ENCODE measurements at places on chromosomes 2 and 18. TPM values are rescaled to one million over a fixed set of nuclear protein-coding genes. Genes with fewer than 3 reads are reported as not detected.

MOGAT1 gene
- total RNA-seq: not detected

SERPINB11 gene
- not detected for total RNA-seq

FRZB gene
- 71.4 TPM for total RNA-seq

DNA sequence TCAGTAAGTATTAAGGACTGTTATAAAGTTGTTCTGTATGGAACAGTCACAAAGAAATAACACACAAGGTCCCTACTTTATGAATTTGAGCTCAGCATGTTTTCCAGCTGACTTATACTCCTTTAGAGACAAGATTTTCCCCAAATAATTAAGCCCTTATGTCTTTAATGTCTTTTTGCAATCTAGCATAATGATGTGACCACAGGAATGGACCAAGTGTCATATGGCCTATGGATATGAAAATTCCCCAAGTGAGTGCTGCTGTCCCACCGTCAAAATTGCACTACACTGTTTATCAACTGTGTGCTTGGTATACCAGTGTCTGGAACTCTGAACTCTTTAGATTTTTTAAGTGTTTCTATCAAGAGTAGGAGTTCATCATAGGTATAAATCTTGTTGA lies 369.6 kb downstream of the PID1 start:
- DNase-seq: no peak

DNA sequence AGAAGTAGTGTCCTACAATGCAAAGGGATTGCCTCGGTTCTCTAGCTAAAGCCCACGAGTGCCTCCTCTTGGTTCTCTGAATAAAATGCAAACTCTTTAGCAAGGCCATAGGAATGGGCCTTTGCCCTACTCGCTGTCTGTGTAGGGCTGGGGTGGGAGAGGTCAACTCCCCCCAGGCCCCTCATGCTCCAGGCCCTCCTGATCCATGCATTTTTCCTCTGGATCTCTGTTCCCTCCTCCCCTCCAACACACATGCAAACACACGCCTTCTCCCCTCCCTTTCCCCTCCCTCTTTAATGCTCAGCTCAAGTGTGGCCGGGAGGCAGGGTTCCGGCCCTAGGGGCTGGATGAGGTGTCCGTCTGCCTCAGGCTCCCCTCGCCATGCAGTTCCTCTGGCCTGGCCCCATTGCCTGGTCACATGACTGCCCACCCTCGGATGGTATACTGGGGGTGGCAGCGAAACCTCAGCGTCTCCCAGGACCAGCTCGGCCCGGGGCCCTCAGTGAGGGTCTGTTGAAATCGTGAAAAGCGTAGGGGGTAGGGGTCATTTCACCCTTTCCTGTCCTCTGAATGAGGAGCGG lies 14.9 kb upstream of the KLF11 start:
- DNase-seq: no peak

DYSF gene
- 21.3 TPM for total RNA-seq

DNA sequence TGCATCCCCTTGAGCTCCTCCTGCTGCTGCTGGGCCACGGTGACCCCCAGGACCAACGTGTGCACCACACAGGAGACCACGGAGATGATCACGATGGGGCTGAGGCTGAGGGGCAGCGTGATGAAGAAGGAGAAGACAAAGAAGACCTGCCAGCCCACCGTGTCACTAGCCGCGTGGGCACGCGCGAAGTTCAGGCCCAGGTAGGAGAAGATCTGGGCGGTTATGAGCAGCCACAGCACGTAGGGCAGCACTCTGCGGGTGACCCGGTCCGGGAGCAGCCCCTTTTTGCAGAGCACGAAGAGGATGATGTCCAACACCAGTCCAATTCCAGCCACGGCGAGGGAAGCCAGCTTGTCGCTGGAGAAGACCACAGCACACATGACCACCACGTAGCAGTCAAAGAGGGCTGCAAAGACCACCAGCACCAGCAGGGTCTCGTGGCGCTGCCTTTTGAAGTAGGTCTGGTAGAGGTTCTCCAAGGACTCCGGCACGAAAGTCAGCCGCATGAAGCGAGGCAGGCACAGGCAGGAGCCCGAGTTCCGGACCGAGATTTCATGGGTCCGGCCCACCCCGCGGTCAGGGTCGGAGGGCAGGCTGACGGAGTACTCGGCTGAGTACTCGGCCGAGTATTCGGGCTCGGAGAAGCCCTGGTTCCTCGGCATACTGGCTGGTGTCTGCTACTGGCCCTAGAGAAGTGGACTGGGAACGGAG lies 1.6 kb downstream of the ADCY3 start:
- DNase-seq: peak; percentile 73

- no peak for DNase-seq
Measured at GRCh38 chr18:24043403-24043802, 28.8 kb downstream of the TTC39C start.

ACTG2 gene
- total RNA-seq: 416 TPM

DNA sequence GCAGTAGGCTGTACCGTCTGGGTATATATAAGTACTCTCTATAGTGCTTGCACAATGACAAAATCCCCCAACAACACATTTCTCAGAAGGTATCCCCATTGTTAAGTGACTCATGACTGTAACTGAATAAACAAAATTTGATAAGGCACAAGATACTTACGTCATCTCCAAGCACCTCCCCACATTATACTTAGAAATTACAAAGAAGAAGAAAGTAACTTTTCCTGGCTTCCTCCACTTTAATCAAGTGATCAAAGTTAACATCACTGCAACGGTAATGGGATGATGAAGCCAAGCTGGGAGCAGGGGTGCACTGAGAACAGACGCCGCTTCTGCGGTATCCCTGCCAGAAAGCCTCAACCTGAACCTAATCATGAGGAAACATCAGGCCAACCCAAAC lies 9.7 kb downstream of the TNS1 start:
- no peak for DNase-seq

- no peak for DNase-seq
Measured at GRCh38 chr2:143771939-143772338, 642.7 kb downstream of the ARHGAP15 start.

DNA sequence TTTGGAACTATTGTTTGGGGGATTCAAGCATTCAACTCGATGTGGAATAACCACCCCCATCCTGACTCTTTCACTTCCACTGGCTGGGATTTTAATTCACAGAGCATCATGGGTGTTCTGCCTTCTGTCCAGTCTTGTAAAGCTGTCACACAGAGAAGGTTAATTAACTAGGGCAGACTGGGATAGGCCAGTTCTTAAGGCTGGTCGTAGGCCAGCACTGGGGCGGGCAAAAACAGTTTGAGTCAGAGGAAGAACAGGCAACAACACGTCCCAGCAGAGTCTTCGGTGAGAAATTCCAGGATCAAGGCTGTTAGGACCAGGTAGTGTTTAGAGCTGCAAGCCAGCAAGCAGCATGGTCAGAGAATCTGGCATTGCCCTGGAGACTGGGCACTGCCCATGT lies 4.0 kb upstream of the RNF152 start:
- DNase-seq: no peak

GRCh38 chr2:166632616-166633015 lies 138.6 kb upstream of the SCN7A start:
- DNase-seq: no peak

PRSS56 gene
- total RNA-seq: not detected

LRP1B gene
- 0.94 TPM for total RNA-seq

- DNase-seq: no peak
Measured at GRCh38 chr18:5015213-5015612, 181.8 kb downstream of the AKAIN1 start.

- DNase-seq: no peak
Measured at GRCh38 chr2:11788461-11789124, 42.2 kb downstream of the LPIN1 start.

GRCh38 chr2:150228936-150229335 lies 258.5 kb downstream of the RND3 start:
- no peak for DNase-seq

GRCh38 chr2:128285329-128285931 lies 33.2 kb downstream of the HS6ST1 start:
- DNase-seq: peak; percentile 52

GRCh38 chr2:209380293-209380692 lies 43.6 kb upstream of the MAP2 start:
- DNase-seq: no peak

GRCh38 chr2:63544017-63544627 lies 44.2 kb downstream of the WDPCP start:
- DNase-seq: no peak

LIMS4 gene
- 22.4 TPM for total RNA-seq

CFC1 gene
- total RNA-seq: not detected

GRCh38 chr2:69366-70344 lies 23.4 kb upstream of the FAM110C start:
- DNase-seq: no peak

DNA sequence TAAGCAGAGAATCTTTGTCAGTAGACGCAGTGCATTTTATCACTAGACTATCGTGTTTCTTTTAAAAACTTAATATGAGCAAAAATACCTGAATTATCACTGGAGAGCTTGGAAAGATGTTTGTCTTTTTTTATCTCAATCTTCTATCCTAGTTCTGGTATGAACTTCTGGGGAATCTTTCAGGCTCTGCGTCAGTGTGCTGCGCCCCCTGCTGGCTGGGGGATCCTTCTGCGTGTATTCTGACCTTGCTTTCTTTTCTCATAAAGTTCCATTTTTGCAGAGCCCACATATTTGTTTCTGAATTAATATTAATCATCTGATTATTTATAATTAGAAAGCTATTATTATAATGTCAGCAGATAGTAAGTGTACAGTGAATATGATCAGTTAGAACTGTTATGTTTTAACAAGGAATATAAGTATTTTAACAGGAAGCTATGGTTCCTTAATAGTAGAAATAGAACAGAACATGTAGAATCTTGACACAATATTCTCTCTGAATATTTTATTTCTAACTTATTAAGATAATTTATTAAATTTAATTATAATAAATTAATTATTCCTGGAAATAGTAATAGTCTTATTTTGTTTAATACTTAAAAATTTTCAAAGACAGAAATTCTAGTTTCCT lies 945.0 kb upstream of the CRIM1 start:
- peak; percentile 67 for DNase-seq

- no peak for DNase-seq
Measured at GRCh38 chr2:138421971-138422335, 79.6 kb upstream of the SPOPL start.

KCNF1 gene
- total RNA-seq: not detected
